NCI-H526 treated with DMSO at 0.1 percent for 48 hours (cell line): ENCODE measurements at places on chromosomes 11 and 22.

GRCh38 chr11:66261578-66261977 lies 6.9 kb upstream of the RAB1B start:
- DNase-seq = no peak

GRCh38 chr11:73648571-73649046 lies 2.2 kb downstream of the PLEKHB1 start:
- DNase-seq = peak; percentile 61

- DNase-seq = no peak
Observed at GRCh38 chr11:74694136-74694930, 36.9 kb downstream of the CHRDL2 start.

- no peak for DNase-seq
Observed at GRCh38 chr22:37746366-37747079, 49.7 kb downstream of the TRIOBP start.

- DNase-seq = no peak
Observed at GRCh38 chr22:27692243-27692642, 109.3 kb downstream of the MN1 start.

DNA sequence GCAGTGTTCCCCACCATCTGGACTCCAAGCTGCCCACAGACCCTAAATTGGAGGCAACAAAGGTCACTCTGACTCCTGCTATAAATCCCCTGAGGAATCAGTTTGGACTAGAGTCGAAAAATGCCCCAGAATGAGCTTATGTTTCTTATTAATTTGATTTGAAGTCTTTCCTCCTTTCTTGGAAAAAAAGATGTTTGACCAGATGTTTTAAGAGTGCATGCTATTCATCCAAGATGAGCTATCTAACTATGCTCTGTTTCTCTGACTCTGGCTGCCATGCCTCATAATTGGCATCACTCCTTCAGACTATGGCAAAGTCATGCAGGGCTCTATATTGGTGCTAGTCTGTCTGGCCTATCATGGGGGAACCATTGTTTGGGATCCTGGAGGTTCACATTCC lies 174.0 kb downstream of the SPON1 start:
- DNase-seq = no peak

- peak; percentile 44 for DNase-seq
Observed at GRCh38 chr11:119550053-119550752, 127.2 kb upstream of the THY1 start.

DNA sequence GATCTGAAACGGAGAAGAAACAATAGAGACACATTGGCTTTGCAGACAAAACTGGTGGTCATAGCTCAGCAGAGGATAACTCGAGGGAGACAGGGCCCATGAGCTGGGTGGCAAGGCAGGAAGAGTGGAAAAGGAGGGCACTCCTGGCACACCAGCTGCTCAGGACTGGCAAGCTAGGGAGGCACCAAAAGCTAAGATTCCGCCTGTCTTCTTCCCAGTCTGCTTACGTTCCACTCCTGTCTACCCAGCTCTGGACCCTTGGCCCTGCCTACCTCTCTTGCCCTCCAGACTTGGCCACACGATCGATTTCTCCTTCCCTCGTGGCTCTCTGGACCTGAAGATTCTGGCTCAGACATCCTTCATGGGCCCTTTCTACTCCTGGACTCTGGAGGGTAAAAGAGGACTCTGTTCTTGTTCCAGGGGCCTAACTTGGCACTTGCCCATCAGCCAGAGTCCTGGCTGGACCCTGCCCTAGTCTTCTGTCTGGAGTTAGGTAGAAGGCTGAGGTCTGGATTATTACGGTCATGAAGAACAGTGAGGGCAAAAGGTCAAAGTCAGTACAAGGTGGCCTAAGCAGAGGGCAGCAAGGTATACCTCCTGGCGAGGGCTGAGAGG lies 115.2 kb upstream of the PITPNB start:
- DNase-seq = no peak

DNA sequence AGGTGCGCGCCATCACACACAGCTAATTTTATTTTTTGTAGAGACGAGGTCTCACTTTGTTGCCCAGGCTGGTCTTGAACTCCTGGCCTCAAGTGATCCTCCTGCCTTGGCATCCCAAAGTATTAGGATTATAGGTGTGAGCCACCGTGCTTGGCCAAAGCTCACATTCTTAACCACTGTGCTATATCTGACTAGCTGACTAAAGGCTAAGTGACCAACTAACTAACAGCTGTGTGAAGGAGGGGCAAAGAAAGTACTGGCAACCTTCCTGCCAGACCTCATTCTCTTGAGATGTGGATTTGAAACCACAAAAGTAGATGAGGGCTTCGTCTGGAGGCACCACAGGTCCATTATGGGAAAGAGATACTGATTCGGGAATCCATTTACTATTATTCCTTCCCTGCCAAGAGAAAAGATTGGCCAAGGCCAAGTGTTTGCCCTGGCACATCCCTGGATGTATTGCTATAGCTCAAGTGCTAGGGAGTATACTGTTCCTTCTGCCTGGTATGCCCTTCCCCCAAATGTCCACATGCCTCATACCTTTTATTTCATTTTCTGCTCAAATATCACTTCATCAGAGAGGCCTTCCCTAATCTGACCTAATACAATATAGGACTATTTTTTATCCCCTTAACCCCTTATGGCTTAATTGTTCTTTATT lies 52.7 kb upstream of the RRM1 start:
- no peak for DNase-seq

DNA sequence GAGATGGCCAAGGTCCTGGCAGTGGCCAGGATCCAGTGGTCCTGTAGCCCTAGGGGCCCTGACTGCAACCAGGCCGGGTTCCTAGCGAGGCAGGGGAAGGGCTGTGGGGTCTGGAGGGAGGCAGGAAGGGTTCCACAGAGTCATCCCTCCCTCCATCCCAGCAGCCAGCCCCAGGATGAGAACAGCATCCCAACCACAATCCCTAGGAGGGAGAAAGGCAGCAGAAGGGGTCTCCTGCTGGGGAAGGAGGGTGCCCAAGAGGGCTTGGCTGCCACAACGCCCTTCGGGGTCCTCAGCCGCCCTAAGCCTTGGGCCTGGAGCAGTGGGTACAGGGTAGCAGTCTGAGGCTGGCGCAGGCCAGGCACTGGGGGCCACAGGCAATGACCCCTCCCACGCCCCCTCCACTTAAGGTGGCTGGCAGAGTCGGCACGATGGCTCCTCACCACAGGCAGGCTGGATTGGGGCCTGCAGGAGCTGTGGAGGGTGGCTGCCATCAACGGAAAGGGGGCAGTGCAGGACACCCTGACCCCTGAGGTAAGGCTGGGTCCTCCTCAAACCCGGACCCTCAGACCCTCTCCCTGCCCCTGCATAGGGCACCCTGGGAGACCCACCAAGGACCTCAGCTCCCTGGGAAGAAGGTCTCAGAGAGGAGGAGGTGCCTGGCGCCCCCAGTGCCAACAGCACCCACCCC lies 7.2 kb downstream of the SLC22A12 start:
- no peak for DNase-seq

DNA sequence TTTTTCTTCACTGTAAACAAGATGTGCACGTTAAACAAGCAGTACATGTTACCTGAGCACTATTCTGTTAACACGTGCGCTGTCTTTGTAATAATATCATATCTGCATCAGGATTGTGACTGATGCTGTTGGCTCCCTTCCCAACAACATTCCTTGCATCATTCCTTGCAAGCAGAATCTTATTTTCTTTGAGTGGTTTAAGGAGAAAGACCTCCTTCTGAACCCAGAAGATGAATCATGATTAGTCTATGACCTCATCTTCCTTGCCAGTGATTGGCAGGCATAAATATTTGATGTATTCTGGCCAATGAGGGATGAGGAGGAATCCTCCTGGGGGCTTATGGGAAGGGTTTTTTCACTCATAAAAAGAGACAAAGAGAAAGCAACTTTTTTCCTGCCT lies 46.2 kb downstream of the C11orf71 start:
- no peak for DNase-seq

GRCh38 chr11:127677660-127678425 lies 677.3 kb upstream of the KIRREL3 start:
- DNase-seq = no peak

DNA sequence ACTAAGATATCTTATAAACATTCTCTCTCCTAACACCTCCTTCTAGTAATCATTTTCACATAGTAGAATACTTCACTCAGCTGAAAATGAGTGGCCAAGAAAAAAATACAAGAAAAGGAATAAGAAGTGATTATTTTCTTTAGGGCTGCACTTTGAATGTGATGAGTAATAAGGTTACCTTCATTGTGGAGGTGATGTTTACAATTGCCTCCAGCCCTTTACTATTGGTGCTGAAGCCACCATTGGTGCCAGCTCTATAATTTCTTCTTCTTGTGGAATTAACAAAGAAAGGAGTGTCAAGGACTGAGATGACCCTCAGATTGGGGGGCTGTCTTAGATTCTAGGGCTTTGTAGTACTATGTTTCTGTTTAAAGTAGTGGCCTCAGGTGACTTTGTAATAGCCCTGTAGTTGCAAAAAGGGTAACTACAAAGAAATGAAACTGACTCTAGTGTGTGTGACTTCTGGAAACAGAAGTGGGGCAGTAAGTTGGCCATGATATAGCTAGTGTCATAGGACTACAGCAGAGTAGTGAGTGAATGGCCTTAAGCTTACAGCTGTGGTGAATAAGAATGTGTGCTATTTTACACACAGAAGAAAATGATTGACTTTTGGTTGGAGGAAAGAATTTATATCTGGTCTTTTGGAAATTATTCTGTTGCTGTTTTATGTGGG lies 287.2 kb downstream of the TMEM135 start:
- DNase-seq = no peak

- no peak for DNase-seq
Observed at GRCh38 chr11:33721426-33721825, 14.8 kb downstream of the CD59 start.

- no peak for DNase-seq
Observed at GRCh38 chr11:73466643-73467042, 90.4 kb downstream of the RELT start.

GRCh38 chr11:18361154-18361553 lies 33.2 kb upstream of the LDHA start:
- no peak for DNase-seq

DNA sequence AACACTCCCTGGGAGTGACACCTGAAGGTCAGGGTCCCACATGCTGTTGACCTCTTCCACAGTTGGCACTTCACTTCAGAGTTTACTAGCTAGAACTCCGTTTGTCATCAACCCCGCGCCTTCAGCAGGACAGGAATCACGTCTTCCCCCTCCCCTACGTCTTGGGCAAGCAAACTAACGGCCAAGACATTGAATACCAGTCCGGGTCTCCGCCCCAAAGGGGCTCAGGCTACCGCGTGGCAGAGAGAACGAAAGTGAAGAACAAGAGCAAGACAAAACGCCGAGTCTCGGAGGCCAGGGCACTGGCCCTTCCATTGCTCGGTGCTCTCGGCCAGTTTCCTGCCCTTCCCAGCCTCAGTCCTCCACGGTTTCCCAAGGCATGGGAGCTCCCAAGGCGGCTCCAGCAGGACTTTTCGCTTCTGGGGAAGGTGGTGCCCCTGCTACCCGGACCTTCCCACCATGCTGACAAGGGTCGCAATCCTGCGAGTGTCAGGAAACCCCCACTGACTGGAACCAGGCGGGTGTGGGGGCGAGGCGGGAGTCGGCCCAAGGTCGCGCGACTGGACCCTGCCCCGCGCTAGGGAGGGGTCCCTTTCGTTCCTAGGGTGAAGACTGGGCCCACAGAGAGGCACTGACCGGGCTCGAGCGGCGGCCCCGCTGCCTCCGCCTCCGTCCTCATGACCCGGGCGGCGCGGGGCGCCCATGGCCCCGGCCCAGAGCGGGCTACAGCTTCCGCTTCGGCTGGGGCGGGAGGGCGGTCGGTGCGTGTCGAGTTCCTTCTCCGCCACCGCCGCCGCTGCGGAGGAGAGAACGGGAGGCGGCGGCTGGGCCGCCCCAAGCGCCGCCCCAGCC lies at the start of gene GUCD1:
TSS of gene GUCD1 (minus strand) at position 826 of the 852 bp plus-strand sequence. CDS start at position 679, 147 bp downstream.
- no peak for DNase-seq

DNA sequence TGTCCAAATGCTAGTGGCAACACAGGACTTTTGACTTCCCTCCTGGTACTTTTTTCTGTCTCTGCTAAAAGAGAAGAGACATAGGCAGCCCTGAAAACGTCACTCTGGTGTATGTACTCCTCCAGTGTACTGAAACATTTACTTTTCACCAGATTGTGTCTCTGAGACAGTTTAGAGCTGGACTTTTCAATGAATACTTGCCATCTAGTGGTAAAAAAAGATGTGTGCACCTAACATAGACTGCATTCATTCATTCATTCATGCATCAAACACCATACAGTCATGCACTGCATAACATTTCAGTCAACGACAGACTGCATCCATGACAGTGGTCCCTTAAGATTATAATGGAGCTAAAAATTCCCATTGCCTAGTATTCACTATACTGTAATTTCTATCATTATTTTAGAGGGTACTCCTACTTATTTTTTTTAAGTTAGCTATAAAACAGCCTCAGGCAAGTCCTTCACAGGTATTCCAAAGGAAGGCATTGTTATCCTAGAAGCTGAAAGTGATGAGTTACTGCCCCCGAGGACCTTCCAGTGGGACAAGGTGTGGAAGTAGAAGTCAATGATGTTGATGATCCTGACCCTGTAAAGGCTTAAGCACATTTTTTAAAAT lies 186.2 kb downstream of the SPON1 start:
- peak; percentile 7 for DNase-seq

DNA sequence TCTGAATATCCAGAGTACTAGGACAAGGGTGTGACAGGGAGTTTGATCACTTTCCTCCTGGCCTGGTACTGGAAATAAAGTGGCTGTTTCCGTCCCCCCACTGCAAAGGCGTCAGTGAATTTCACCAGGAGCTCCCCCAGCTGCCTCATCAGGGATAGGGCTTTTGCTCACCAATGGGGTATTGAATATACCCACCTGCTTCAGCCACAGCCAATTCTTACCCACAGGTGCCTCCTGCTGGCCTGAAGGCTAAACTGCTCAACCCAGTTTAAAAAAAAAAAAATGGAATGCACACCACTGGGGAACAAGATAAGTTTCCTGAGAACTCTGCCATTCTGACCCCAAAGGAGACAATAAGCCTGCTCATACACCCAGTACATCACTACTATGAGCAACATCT lies 65.3 kb upstream of the MS4A8 start:
- no peak for DNase-seq

GRCh38 chr22:46902998-46903916 lies 140.8 kb downstream of the TBC1D22A start:
- DNase-seq = no peak

DNA sequence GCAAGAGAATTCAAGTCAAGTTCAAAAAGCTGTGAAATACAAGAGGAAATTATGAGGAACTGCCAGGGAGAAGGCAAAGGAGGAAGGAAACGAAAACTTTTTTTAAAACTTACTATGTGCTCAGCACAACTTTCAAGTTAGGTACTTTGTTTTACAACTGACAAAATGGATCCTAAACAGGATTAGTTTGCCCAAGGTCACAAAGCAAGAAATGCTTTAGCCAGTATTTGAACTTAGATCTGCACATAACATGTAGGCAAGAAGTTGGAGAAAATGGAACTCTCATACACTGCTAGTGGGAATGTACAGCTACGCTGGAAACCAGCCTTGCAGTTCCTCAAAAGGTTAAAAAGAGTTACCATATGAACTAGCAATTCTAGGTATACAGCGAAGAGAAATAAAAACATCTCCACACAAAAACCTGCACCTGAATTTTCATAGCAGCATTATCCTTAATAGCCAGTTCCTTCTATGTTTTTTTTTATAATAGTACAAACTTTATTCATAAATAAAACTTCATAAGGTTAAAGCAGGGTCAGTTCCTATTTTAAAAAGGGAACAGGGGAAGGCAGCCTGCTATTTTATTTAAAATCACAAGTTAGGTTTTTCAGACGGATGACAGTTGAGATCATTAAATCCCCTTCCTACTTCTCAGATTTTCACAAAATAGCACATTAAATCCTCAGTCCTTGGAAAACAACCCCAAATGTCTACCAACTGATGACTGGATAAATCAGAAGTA lies 19.2 kb downstream of the DDX6 start:
- no peak for DNase-seq
